ENCODE measurements at places on chromosomes 7 and 10.

DNA sequence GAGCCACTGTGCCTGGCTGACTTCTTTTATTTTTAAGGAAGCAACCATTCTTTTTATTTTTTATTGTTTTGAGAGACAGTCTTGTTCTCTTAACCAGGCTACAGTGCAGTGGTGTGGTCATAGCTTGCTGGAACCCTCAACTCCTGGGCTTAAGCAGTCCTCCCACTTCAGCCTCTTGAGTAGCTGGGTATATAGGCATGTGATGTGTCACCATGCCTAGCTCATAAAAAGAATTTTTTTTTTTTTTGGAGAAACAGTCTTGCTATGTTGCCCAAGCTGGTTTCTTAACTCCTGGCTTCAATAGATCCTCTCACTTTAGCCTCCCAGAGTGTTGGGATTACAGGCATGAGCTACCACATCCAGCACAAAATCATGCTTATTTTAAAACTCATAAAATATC lies 5.8 kb downstream of the MCU start:
- DNase-seq: no peak

GRCh38 chr7:30926313-30926712 lies 14.7 kb downstream of the AQP1 start:
- DNase-seq: peak; percentile 1

DNA sequence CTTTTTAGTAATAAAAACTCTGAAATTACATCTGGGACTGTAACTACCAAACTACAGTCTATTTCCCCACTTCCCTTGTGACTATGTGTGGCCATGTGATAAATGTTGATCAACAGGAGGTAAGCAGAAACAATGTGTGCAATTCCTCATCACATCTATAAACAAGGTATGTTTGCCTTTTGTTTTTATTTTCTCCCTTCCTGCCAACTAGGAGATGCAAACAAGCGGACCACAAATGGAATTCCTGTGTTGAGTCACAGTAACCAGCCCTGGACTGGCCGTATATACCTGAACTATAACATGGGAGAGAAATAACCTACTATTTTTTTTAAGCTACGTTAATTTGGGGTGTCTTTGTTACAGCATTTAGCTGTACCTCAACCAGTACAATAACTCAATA lies 52.5 kb downstream of the SCRN1 start:
- DNase-seq: no peak

- DNase-seq: no peak
These were observed 138.3 kb downstream of the CYP26A1 start for GRCh38 chr10:93211991-93212390.

DNA sequence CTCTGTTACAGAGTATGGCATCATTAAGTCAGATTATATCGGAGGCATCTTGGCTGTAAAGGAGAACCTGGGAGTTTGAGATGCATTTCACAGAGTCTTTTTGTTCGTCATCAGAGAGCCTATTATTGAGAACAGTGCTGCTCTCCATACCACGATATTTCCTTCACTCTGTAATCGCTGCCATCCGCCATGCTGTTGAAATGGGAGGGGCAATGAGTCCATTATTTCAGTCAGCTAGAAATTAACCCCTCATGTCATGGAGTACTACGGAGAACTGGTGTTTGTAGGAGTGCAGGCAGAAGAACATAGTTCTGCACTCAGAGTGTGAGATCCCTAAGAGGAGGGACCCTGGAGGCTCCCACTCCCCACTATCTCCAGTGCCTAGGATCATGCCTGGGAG lies 59.2 kb downstream of the SLC16A12 start:
- no peak for DNase-seq

DNA sequence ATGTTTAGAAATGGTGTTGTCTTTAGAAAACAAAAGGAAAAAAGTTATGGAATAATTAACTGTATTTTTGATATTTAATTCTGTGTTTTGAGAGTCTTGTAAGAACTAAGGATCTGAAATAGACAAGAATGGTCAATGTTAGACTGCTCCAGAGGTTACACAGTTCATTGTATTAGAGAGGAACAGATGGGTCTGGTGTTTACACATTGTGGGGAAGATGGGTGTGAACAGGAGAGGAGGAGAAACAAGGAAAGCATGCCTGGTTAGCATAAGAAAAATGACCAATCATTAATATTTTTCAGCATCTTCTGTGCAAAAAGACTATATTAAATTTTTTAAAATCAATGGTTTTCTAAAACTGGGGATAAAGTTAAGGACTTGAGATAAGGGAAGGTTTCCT lies 11.9 kb downstream of the MEOX2 start:
- DNase-seq: no peak

GRCh38 chr7:28108747-28109146 lies 71.8 kb downstream of the JAZF1 start:
- no peak for DNase-seq

- DNase-seq: no peak
These were observed 199.4 kb downstream of the STK31 start for GRCh38 chr7:23909426-23909825.

GRCh38 chr10:130481076-130481930 lies 345.1 kb downstream of the GLRX3 start:
- no peak for DNase-seq

GRCh38 chr7:45408409-45408737 lies 165.8 kb upstream of the ADCY1 start:
- DNase-seq: no peak

GRCh38 chr7:23106057-23106822 lies 655 bp downstream of the KLHL7 start:
- no peak for DNase-seq

GRCh38 chr7:118280319-118281012 lies 56.0 kb downstream of the ANKRD7 start:
- no peak for DNase-seq

DNA sequence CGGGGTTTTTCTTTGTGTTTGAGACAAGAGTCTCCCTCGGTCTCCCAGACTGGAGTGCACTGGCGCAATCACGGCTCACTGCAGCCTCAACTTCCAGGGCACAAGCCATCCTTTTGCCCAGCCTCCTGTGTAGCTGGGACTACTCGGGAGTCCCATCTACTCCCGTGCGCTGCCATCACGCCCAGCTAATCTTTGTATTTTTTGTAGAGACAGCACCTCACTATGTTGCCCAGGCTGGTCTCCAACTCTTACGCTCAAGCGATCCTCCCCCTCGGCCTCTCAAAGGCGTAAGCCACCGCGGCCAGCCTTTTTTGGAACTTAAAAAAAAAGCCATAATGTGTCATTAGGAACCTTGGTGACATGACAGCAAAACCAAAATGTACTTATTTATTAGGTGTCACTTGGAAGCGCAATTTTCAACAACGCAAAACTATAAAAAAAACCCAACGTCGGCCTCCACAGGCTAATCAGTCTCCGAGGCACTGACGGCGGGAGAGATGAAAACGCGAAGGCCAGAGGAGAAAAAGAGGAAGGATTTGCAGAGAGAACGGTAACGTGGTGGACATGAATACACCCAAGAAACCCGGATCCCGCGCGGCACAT lies 911 bp upstream of the HNRNPH3 start:
- DNase-seq: no peak

GRCh38 chr7:39847227-39847626 lies 102.8 kb upstream of the CDK13 start:
- DNase-seq: no peak

GRCh38 chr7:129515381-129515780 lies 13.1 kb downstream of the SMKR1 start:
- DNase-seq: no peak

GRCh38 chr10:126593968-126594701 lies 76.4 kb downstream of the C10orf90 start:
- DNase-seq: no peak

DNA sequence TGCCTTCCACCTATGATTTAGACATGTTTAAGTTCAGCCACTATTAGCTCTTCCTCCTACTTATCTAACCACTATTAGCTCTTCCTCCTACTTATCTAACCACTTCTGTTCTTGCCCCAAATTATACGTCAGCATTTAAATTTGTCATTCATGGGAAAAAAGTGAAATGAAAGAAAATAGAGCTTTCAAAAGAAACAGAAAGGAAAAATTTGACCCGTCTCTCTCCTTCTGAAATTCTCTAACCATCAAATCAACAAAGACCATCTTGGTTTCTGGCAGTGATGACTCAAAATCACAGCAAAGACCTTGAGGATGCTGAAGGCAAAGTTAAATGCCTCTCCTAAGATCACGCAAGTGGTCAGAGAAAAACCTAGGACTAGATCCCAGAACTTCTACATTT lies 2.6 kb downstream of the LIPA start:
- DNase-seq: no peak

DNA sequence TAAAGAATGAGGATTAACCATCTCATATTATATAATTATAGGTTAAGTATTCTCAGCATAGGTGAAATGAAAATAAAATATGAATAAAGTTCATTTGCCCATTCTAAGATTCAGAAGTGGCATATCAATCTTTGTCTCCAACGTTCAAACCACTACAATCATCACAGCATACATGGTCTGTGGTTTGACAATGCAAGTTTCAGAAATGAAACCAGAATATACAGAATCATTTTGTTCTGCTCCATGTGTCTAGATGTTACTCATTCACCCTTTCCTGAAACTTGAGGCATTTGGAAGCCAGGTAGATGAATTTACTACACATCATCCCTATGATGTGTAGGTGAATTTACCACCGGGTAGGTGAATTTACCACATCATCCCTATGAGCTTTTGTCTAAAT lies 44.5 kb upstream of the PPP1R3A start:
- no peak for DNase-seq

GRCh38 chr10:112182784-112183328 lies 709 bp downstream of the GPAM start:
- DNase-seq: no peak

GRCh38 chr10:19811540-19811939 lies 4.7 kb upstream of the PLXDC2 start:
- DNase-seq: no peak

DNA sequence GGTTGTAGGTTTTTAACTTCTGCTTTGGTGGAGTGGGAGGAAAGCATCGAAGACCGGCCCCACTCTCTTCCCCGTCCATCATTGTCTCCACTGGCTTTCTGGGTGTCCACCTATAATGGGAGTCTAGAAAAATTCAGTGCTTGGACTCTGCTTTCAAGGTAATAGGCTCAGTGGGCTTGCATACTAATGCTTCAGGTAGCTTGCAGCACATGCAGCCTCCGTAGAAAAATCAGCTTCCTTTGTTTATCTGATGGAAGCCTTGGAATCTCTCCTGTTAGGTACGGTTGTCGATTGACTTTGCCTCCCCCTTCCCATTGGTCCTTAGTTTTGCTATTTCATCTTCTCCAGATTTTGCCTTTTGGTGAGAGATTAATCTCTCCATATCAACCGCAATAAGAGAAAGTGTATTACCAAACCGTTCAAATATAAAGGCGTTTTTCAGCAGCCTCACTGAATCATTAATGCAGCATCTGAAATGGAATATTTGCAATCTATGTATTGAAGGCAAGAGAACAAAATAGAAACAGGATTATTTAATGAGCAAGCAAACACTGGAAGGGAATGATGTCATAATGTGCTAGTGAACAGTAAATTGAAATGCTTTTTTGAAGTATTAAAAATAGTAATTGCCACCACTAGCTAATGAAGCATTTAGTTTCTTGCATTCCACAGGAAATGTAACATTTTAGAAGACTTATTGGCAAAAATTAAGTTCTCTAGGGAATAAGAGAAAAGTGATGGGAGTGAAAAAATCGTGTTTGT lies 944 bp downstream of the AVL9 start:
- no peak for DNase-seq

DNA sequence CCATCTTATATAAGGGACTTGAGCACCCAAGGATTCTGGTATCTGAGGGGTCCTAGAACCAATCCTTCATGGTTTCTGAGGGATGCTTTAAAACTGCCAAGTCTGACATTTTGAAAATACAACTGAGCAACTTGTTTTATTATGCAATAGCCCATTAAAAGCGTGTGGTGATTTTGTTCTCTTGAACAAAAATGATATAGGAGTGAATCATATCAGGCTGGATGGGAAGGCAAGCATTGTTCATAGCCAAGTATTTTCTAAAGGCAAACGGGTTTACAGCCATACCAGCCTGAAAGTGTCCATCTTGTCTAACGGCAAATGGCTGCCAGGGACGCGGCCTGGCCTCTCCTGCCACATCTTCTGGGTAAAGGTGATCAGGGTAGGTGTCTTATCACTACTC lies 23.4 kb downstream of the RPP38 start:
- no peak for DNase-seq

DNA sequence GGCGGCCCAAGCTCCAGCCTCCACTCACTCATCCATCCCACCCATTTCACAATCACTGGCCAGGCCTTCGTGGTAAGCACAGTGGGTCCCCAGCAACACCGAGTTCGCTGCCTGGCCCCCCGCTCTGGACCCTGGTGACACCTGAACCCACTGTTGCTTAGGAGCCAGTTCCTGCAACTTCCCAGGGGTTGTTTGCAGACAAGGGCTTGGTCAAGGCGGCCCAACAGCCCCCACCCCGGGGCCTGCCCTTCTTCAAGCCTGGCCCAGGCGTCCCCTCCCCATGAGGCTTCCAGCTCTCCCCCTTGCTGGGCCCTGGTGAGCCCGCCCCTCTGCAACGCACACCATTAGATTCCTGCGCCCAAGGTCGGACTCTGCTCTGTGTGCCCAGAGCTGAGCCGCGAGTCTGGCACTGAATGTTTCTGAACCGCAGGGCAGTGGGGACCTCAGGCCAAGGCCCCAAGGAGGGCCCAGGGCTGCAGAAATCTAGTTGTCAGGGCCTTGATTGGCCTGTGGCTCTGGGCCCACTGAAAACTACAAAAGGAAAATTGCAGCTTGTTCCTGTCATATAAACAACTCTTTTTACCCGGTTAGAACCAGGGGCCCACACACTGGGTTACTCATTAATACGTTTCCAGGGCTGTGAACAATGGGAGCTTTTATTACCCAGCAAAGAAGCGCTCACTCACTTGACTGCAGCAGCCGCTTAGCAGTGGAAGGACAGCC lies 2.1 kb upstream of the COX19 start:
- DNase-seq: no peak

GRCh38 chr7:51292596-51292995 lies 24.0 kb downstream of the COBL start:
- no peak for DNase-seq

DNA sequence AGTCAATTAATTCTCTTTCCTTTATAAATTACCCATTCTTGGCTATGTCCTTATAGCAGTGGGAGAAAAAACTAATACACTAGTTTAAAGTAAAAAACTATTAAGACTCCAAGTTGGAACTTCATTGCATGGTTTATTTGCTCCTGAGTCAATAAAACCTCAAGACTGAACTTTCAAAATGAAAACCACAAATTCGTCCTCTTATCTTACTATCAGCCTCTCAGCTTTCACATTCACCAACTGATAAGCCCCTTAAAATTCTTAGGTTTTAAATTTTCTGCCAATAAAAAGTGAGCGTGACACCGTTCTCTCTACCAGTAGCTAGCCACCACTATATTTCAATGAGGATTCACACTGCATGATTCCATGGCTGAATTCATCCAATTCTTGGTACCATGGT lies 346.4 kb upstream of the NPSR1 start:
- no peak for DNase-seq

GRCh38 chr10:124156524-124157260 lies 63.3 kb upstream of the CHST15 start:
- no peak for DNase-seq

GRCh38 chr10:129415215-129416140 lies 51.6 kb upstream of the MGMT start:
- DNase-seq: no peak
